ENCODE measurements at places on chromosomes 7 and 10.
A peak's percentile ranks its signal among the peaks of the same experiment; 100 is the strongest.

- peak; percentile 61 for DNase-seq
Observed at GRCh38 chr10:71622154-71622526, 97.4 kb downstream of the C10orf105 start.

- DNase-seq = no peak
Observed at GRCh38 chr10:109588259-109588658, 335.1 kb downstream of the XPNPEP1 start.

DNA sequence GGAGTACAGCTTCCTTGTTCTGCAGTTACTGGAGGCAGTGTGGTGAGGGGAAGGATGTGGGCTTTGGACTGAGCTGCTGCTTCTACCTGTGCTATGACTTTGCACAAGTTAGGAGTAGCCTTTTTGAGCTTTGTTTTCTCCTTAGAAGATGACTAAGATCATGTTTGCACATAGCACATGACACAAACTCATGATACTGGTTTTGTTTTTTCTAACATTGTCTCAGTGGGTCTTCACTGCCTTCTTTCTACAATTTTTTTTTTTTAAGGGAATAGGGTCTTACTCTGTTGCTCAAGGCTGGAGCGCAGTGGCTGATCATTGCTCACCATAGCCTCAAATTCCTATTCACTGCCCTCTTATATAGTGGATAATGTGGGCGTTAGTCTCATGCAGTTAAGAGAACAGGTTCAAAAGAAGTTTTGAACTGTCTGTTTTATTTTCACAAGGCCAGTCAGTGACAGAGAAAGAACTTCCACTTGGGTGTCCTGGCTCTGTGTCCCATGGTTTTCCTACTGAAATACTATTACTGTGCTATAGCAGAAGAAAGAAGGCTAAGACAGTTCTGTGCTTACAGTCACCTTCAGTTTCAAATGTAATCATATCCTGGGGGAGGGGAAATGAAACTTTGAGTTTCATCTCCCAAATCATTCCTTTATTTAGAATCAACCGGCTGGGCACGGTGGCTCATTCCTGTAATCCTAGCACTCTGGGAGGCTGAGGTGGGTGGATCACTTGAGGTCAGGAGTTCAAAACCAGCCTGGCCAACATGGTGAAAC lies 72.0 kb downstream of the KAT6B start:
- DNase-seq = no peak

DNA sequence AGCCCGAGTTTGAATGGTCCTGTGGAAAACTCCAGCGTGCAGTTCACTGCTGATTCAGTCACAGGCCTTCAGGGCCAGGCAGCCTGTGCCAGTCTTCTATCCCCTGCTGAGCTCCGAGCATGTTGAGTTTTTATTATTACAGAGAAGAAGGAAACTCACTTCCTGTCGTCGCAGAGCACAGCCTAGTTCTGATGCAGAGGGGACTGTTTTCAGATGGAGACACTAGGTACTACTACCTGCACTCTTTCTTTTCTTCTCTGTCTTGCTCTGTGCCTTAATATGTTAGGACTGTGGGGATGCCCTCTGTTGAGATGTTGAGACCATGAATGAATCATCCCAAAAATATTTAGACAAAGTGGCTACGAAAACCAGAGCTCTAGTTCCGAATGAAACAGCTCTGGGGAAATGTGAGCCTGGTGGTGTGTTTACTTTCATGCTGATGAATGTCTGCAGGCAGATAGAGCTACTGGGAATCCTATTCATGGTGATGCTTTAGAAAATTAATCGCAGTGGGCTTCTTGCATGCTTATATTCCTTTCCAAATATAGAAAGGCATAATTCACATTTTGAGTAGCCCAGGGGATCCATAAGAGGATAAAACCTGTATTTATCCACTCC lies 29.6 kb downstream of the CASP7 start:
- no peak for DNase-seq

DNA sequence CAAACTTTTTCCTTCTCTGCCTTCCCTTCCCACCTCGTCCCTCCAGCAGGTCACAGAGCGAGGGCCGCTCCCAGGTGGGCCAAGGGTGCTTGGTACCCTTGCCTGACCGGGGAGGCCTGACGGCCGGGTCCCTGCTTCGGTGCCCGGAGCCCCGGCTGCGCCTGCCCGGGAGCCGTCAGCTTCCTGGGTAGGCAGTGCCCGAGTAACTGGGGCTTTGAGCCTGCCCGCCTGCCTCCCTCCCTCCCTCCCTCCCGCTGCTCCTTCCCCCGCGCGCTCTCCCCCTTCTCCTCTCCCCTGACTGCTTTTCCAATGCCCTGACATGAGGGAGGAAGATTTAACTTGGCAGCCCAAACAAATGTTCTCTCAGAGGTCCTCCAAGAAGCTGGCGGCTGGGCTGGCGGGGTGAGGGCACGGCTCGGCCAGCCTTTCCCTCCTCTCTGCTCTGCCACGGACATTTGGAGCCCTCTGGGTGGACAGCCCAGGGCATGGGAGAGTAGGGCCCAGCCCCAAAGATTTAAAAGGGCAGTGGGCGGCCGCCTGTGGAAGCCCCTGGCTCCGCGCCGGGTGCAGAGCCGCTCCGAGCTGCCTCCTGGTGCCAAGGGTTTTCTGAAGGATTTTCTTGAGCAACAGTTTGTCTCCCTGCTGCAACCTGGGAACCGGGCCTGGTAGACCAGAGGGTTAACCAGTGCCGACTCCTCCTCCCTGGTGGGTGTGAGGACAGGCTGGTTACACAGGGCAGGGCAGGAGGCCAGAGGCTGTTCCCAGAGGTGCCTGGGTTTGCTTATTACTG lies 2.0 kb downstream of the ZMIZ1 start:
- DNase-seq = peak; percentile 87
